ENCODE measurements at places on chromosomes 4 and X.

DNA sequence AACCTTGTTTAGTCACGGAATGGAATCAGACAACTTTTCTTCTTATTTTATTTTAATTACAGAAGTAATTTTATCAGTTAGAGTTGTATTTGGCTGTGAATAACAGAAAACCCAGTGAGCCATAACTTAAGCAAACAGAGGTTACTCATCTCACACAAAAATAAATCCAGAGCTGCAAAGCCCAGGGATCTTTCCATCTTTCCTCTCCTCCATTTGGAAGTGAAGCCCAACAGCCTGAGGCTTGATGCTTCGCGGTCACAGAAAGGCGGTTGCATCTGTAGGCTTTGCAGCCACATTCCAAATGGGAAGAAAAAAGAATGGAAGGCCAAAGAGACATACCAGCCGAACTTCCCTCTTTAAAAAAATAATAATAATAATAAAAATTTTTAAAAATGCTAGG, 22.6 kb downstream of the CHRNA9 start:
- DNase-seq: no peak

GRCh38 chrX:24494647-24495075, 29.6 kb downstream of the PDK3 start:
- no peak for DNase-seq

DNA sequence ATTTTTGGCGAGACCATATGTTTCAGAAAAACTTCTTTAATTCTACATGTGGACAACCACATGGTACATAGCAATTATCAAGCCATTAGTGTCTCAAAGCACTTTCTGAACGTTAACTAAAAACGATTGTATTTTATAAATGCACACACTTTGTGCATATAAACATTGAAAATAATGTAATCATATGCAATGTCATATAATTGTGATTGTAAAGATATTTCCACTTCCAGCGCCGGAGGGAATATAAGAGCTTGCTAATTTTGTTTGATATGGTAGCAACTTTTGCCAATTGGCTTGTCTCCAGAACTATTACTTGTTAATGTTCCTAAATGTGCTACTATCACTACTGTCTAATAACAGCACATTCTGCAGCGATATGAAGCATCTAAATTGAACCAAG, 162.3 kb upstream of the SMIM31 start:
- no peak for DNase-seq

DNA sequence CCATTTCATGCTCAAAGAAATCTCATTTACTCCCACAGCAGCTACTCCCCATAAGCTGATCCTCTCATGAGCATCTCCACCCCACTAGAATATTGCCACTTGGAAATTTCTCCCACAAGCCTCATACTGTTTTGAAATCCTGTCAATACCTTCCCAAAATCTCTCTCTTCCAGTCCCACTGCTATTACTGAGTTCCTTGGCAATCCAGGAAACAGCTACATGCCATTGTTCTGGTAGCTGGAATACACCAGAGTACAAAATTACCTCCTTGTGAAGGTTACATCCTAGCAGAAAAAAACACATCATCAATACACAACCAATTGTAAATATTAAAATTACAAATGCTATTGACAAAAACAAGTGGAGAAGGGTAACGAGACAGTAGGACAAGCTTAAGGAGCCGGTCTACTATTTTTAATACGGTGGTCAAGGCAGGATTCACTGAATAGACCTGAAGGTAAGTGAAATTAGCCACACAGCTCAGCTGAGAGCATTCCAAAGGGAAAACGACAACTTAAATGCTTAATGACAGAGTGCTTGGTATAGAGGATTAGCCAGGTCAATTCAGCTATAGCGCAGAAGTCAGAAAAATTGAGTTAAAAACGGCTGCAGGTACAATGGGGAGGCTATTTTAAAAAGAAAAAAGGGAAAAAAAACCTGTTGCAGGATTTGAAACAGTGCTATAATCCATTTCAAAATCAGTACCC, 6.4 kb downstream of the RPL9 start:
- no peak for DNase-seq

GRCh38 chr4:145099653-145100052, 1.5 kb downstream of the ABCE1 start:
- DNase-seq: no peak

DNA sequence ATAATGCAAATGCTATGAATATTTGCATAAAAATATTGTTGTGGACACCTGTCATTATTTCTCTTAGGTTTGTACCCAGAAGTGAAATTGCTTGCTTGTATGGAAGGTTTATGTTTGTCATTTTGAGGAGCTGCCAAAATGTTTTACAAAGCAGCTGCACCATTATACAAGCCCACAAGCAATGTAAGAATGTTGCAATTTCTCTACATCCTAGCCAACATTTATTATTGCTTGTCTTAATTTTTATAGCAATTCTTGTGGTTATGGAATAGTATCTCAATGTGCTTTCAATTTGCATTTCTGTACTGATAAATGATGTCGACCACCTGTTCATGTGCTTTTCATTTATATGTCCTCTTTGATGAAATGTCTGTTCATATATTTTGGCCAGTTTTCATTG, 18.7 kb upstream of the RBMX start:
- DNase-seq: no peak

GRCh38 chr4:159390648-159391047, 287.8 kb downstream of the RAPGEF2 start:
- no peak for DNase-seq

DNA sequence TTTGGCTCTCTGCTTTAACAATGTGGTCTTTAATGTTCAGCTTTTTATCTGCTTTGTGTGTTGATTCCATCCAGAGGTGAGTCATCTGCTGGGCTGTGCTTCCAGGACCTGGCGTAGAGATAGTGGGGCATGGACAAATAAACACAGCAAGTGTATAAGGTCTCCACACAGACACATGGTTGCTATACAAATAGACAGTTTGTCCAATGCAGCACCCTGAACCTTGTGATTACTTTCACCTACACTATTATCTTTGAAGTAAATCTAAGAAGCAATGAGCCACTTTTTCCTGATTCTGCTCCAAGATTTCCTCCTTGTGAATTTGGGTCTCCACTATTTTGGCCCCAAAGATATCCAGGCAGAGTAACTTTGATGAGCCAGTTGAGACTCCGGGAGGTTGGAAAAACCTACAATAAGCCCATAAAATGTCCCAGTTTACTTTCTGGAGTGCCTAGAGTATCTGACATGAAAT, 12.1 kb downstream of the PPARGC1A start:
- DNase-seq: no peak

GRCh38 chr4:7266525-7267292, 74.4 kb downstream of the SORCS2 start:
- no peak for DNase-seq

GRCh38 chr4:52714597-52715254, 36.5 kb downstream of the ERVMER34-1 start:
- peak; percentile 32 for DNase-seq
